ENCODE measurements at places on chromosomes 16 and 17.

GRCh38 chr17:61363601-61364462, 35.8 kb upstream of the TBX2 start:
- DNase-seq: no peak

DNA sequence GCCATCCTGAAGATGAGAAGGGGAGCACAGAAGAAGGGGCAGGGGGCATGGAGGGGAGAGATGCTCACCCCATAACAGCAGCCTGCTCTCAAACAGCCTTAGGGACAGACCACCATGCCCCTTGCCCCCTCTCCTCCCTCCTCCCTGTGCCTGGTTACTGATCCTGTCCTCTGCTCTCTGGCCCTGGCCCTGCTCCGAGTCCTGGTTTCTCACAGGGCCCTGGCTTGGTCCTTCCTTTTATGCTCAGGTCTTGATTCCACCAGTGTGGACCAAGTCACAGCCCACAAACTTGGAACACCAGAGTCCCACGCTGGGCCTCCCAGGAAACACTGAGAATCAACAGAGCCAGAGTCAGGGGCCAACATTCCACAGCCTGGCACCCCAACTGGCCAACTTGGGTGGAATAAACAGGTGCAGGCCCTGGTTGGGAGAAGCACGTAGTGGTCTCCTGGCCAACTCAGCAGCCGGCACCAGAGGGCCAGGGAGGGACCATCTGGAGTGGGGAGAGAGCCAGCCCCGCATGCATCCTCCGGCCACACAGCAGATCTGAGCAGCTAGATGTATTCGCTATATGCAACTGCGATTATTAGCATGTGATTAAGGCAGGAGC, 44.9 kb upstream of the CDC42EP4 start:
- DNase-seq: no peak

GRCh38 chr17:31533546-31534155, 142.2 kb downstream of the RAB11FIP4 start:
- peak; percentile 47 for DNase-seq

DNA sequence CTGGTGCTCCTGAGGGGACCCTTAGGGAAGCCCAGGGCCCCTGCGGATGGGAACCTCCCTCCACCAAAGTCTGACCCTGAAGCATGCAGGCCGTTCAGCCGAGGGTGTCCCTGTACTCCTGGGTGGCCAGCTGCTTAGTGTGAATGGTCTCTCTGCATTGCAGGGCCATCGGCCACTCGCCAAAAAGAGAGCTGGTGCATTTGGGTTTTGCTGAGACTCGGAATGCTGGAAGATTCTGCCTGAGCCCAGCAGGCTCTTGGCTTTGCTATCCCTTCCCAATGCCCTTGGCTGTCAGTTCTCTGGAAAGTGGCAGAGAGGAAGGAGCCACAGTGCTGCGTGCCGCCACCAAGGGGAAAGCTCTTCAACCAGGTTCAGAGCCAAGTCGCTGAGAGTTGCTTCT, 2.8 kb downstream of the MEOX1 start:
- no peak for DNase-seq

DNA sequence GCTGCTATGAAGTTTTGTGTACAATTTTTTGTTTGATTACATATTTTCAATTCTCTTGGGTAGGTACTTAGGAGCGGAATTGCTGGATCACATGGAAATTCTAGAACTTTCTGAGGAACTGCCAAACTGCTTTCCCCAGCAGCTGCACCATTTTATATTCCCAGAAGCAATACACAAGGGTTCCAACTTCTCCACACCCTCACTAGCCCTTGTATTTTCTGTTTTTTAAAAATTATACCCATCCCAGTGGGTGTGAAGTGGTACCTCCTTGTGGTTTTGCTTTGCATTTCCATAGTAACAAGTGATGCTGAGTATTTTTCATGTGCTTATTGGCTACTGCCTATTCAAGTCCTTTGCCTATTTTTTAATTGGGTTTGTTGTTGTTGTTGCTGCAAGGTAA, 20.9 kb downstream of the NACA2 start:
- no peak for DNase-seq

DNA sequence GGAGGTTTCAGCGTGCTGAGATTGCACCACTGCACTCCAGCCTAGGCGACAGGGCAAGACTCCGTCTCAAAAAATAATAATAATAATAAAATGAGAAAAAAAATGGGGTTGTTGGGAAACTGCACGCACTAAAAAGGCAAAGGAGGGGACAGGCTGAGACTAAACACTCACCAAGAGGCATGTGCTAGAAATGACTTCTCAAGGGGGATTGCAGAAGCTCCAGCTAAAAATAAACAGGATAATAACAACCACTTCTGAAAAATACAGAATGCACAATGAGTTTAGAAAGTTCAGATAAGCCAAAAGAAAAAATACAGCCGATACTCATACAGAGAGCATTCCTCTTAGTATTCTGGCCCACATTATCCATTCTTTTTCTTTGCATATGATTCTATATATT, 15.1 kb upstream of the TIMP2 start:
- no peak for DNase-seq

GRCh38 chr17:45334701-45335677, 18.2 kb upstream of the MAP3K14 start:
- no peak for DNase-seq

DNA sequence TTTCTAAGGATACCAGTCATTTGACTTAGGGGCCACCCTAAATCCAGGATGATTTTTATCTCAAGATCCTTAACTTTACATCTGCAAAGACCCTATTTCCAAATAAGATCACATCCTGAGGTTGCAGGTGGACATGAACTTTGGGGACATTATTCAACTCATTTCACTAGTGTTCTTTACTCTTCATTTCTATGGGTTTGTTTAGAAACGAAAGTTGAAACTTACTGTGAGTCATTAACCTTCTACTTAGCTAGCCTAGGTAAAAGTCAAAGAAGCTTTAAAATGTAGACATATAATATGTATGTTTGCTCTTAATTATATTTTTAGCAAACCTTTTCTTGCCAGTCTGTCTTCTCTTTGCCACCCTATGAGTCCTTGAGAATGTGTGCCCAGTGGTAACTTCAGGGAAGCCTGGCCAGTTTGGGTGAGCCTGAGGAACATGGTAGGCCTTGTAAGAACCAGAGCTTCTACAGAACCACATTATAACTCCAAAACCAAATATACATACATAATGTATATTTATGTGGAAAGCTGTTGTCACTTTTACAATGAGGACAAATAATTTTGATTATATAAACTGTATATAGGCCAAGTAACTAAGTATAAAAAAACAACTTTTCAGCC, 38.4 kb downstream of the BPTF start:
- DNase-seq: no peak

DNA sequence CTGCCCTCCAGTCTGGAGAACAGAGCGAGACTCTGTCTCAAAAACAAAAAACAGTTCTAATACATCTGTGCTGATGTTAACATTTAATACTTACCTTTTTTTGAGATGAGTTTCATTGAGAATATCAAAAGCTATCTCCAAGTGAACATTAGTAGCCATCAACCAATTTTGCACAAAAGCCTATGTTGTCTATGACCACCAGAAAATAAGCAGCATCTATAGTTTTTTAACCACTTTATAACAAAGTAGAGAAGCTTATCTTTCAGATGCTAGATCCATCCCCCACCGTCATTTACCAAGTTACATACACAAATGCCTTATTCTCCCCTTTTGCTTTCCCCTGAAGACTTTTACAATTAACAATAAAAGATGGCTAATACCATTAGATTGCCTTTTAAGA, 4.1 kb downstream of the SRSF1 start:
- DNase-seq: no peak

- DNase-seq: no peak
Measured at GRCh38 chr16:68740628-68741346, 3.7 kb downstream of the CDH1 start.

DNA sequence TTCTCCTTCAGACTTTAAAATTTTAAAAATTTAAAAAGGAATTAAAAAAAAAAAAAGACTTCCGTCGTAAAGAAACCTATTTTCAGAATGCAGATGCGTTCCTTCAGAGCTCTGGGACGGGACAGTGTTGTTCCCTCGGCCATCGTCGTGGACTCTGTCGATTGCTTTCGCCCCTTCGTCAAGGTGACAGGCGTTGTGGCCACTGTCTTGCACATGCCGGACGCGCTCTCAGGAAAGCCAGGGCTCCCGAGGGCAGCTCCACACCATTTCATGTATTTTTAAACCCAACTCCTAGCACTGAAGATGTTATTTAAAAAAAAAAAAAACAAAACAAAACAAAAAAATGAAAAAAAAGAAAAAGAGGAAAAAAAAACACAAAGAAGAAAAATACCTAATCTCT, 22.3 kb downstream of the TMC6 start:
- no peak for DNase-seq

DNA sequence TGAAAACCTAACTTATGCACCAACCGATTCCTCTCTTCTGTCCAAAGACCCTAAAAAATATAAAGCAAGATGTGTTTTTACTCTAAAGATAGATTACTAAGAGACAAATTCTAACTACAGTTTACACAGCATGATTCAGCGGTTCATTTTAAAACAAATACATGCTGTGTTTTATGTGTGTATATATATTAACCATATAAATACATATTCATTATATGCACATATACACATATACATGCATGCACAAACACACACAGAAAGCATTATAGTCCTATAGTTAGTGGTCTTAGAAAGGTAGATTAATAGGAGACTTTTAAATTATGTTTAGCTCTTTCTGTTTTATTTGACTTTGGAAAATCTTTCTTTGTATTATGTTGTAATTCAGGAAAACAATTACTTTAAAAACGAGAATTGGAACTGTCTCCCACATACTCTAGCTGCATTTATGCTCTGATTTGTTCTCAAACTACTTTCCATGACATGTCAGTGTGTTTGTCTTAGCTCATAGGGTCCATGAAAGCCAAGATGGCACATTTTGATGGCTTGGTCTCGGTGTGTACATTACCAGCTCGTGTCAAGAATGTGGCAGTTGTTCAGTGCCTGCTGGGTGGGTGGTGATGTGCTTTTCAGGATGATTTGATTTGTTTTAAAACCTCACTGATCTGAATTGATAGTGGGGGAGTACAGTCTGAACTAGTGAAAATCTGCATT, 548.8 kb upstream of the SALL1 start:
- no peak for DNase-seq

GRCh38 chr16:73214825-73215677, 167.1 kb upstream of the ZFHX3 start:
- DNase-seq: peak; percentile 89

- no peak for DNase-seq
Measured at GRCh38 chr17:77802811-77803220, 155.7 kb upstream of the TNRC6C start.

DNA sequence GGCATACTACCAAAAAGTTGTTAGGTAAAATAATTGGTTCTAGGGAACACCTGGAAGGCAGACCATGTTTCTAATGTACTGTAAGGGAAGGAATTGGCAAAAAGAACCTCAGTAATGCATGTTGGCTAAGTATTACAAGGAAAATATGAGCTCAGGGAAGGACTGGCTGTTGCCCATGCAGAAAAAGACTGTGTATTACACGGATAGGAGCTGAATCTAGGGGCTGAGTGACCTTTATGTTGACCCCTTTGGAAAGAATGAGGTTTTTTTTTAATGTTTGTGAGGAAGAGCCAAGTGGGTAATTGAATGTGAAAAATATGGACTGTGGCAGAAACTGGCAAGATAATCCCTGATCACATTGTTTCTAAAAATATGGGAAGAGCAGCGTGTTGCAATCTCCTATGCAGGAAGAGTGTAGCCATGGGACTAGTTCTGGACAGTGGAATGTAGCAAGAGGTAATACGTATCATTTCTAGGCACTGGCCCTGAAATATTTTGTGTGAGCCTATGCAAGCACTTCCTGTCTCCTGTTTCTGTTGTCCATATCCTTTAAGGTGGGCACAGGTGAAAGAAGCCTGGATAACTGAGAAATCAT, 95.1 kb upstream of the CNTNAP4 start:
- no peak for DNase-seq

DNA sequence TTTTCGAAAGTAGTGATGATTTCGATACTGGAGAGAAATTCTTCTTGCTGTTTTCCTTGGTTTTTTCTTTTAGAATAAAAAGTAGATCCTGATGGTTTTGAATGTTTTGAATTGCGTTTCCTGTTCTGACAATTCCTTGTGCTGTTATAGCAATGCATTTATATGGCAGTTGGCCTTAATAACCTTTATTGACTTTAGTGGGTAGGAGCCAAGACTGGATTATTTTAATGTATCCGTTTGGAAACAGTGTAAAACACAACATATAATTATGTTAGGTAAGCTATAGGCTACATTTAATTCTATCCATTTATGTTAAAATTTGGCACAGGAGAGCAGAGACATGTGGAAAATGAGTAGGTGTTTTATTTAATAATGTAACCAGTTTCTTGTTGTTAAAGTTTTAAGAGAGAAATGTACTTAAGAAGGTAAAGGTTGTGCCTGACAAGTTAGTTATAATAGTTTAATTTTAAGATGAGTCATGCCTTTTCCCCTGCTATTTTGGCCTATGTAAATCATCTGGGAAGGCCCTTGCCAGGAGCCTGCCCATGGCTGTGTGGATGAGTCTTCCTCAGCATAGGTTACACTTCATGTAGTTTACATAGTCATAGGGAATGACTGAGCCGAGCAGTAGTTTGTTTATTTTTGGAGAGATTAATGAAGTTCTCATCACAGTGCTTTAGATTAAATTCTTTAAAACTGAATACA, 189.9 kb downstream of the FTO start:
- DNase-seq: peak; percentile 61

- DNase-seq: no peak
Measured at GRCh38 chr16:6195966-6196365, 1098.4 kb upstream of the EEF2KMT start.

GRCh38 chr17:72471296-72471695, 350.5 kb downstream of the SOX9 start:
- DNase-seq: no peak

DNA sequence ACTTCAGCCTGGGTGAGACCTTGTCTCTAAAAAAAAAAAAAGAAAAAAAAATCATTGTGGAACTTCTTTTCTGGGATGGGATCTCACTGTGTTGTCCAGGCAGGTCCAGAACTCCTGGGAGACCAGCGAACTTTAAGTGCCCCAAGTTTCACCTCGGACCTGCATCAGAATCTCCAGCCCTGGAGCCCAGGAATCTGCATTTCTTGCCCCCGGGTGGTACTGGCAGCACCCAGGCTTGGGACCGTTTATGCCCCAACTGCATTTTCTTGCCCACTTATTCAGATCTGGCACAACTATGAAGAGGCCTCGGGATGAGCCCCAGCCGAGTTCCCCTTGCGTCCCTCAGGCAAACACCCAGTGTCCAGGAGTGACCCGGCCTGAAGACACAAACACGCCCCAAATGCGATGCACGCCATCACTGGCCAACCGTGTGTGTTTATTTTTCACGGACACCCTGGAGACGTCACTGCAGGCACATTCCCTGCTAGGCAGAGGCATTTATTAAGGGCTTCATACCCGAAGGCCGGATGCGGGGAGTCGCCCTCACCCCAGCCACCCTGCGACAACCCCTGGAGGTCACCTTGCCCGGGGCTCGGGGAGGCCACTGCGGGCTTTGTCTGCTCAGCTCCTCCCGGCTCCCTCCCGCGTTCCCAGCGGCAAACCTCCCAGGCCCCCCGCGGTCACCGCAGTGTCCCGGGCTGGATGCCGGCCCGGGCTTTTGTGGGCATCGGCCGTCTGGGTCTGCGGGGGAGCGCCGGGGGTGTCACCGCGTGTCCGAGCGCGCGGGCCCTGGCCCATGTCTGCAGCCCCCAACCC, 684 bp upstream of the SPIRE2 start:
- no peak for DNase-seq
